ENCODE measurements at places on chromosomes 16 and 17.

DNA sequence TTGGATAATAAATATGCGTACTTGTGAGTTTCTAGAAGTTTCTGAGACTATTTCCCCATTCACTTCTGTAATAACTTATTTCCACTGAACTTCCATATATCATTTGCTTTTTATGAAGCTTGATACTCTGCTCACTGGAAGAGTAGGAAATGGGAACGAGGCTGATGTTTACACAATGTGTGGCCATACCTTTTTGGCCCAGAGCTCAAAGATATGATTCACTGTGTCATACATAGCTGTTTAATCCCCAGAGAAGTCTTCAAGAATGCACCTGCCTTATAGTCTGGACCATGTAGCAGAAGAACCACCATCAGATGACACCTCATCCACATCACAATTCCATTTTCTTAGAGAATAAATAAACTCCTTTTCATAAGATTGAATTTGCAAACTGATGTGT, 40.3 kb upstream of the TEKT3 start:
- DNase-seq = no peak

DNA sequence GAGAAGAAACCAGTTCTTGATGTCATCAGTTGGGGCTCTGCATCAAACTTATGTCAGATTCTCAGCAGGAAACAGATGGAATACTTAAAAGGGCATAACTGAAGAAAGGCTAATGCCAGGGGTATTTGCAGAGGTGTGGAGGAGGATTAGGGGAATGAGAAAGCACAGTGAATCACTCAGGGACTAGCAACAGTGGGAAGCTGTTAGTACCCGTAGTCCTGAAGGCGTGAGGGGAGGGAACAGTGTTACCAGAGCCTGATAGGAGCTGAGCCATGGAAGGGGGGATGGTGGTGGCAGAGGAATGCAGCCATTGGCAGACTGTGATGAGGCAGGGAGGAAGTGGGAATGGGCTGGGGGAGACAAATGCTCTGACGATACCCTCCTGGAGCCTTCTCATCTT, 162.3 kb downstream of the UTP18 start:
- DNase-seq = no peak

DNA sequence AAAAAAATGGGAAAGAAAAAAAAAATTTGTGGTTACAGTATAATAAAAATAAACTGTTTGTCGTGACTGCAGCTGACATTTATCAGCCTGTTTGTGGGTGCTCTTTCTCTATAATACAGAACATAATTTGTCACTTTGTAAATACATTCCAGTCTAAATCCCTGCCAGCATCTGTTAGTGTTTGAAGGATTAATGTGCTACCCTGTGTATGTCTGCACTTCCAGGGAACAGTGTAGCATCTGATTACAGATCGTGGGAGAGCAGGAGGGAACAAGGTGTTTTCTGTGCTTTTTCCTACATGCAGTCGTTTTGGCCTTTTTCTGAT, 265.1 kb downstream of the WWOX start:
- DNase-seq = no peak

- no peak for DNase-seq
Observed at GRCh38 chr17:81465910-81466309, 46.7 kb downstream of the ACTG1 start.

DNA sequence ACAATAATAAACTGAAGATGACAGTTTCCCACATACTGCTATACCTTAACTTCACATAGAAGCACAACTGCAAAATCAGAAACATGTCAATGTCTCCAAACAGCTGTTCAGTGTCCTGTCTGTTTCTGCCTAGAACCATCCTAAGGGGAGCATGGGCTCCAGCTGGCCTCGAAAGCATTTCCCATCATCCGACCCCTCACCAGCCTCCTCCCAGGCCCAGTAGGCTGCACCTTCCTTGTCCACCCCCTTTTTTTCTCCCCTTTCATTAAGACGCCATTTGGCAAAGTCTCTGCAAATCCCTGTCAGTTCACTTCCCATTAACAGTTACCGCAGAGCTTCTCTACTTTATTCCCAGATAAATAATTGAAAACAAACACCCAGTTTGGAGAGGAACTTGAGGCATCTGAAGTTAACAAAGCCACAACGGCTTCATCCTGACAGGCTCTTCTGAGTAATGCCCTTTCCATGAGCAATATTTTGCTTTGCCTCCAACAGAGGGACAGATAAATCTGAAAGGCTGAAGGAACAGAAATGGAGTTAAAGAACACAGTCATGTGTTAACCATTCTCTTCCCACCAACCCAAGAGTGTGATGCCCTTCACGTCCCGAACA, 65.3 kb downstream of the SLC39A11 start:
- no peak for DNase-seq

DNA sequence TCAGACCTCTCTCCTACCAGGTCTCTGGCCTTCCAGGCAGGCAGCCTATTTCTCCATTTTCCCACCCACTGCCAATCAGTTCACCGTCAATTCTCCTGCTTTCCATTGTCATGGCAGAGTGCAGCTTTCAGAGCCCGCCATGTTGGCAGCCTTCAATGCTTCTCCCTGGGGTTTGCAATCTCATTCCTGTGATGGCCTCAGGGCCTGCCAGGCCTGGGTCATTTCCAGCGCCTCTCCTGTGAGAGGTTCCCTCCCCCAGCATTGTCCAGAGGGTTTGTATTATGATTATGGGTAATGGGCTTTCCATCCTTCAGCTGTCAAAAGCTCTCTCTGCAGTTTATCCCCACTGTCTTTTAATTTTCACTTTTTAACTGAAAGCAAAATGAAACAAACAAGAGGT, 716.6 kb upstream of the CDH8 start:
- DNase-seq = no peak

GRCh38 chr17:81011951-81012350, 20.3 kb downstream of the CHMP6 start:
- DNase-seq = no peak

- no peak for DNase-seq
Observed at GRCh38 chr16:89481356-89481955, 8.9 kb downstream of the ANKRD11 start.

DNA sequence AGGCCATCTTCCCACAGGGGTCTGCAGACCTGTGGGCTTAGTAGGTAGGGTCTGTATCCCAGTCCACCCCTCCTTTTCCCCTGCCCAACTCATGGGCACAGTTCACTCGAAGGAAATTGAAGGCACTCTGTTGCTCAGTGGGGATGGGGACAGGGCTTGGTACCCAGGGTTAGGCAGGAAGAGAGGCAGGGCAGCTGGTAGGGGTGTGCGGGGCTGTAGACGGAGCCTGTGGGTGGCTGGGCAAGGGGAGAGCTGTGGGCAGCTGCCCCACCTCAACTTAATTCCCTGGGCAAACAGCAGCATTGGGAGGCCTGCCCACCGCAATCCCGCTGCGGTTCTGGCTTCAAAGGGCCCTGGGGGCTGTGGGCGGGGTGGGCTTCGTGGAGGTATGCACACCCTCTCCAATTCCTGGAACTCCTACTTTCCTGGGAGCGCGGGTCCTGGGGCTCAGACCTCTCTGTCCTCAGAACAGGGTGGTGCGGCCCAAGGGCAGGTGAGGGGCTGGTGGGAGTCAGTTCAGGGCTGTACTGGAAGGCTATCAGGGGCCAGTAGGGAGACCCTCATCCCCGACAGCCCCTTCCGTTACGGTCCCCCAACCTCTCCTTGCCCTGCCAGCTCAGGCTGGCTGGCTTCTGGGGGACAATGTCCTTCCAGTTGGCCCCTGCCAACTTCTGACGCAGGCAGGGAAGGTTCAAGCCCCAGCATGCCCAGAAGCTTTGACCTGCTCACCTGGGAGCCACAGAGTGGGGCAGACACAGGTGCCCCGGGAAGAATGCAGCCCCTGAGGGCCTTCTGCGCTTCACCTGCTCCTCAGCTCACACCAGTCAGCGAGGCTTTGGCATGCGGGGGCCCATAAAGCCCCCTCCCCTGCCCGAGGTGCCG, 9.1 kb downstream of the FOXJ1 start:
- DNase-seq = no peak

DNA sequence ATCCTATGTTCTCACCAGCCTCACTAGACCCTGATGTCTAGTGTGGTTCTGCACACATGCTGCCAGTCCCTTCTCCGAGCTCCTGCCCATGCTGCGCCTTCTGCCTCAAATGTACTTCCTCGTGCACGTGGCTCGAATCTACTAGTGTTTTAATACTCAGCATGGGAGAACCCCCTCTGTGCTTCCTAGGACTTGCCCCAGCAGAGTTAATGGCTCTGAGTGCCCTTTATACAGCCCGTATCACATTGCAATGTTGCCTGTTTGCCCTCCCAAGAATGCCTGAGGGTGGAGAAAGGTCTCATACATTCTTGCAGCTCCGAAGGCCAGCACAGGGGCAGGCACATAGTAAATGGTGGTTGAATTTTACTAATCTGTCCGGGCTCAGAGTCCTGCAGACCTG, 190.8 kb upstream of the NLRP1 start:
- DNase-seq = no peak

DNA sequence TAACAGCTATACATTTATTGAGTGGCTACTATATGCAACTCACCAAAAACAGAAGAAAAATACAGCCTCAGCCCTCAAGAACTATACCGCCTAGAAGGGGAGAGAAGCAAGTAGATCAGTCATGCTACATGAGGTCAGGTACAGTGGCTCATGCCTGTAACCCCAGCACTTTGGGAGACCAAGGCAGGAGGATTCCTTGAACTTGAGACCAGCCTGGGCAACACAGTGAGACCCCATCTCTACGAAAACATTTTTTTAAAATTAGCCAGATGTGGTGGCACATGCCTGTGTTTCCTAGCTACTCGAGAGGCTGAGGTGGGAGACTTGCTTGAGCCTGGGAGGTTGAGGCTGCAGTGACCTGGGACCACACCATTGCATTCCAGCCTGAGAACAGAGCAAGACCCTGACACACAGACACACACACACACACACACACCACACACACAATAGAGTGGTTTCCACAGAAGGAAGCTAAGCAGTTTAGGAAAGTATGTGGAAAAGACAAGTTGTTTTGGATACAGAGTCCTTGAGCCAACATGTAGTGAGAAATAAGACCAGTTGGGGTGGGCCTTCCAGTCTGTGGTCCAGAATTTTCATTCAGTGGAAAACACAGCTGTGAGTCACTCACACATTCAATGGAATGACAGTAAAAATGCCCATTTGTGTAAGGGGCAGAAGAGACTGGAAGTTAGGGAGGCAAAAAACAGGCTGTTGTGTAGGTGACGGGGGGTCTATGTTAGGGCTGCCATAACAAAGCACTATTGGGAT, 10.7 kb upstream of the SNTB2 start:
- DNase-seq = no peak

All from coronary artery (tissue), 2 donors.